ENCODE measurements at places on chromosomes 11 and 22.

- peak; percentile 42 for DNase-seq
These were observed 15.4 kb downstream of the FAM83F start for GRCh38 chr22:40009951-40010671.

GRCh38 chr11:118247041-118247440 lies 5.1 kb downstream of the MPZL3 start:
- DNase-seq: no peak

DNA sequence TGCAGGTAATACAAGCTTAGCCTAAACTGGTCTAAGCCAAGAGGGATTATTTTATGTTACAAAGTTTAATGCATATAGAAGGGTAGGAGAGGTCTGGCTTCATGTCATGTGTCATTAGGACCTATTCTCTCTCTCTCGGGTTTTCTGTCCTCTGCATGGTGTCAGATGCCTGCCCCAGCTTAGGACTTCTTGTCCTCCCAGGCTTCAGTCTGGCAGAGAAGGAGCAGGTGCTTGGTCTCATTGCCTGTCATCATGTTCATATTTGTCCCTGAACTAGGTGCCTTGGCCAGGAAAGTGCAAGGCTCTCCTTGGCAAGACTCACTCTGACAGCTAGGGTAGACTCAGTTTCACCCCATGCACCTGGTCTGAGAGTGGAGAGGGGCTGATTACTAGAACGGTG lies 126.3 kb downstream of the ADAMTS15 start:
- no peak for DNase-seq

- DNase-seq: no peak
These were observed 17.4 kb downstream of the RASD2 start for GRCh38 chr22:35558031-35558430.

DNA sequence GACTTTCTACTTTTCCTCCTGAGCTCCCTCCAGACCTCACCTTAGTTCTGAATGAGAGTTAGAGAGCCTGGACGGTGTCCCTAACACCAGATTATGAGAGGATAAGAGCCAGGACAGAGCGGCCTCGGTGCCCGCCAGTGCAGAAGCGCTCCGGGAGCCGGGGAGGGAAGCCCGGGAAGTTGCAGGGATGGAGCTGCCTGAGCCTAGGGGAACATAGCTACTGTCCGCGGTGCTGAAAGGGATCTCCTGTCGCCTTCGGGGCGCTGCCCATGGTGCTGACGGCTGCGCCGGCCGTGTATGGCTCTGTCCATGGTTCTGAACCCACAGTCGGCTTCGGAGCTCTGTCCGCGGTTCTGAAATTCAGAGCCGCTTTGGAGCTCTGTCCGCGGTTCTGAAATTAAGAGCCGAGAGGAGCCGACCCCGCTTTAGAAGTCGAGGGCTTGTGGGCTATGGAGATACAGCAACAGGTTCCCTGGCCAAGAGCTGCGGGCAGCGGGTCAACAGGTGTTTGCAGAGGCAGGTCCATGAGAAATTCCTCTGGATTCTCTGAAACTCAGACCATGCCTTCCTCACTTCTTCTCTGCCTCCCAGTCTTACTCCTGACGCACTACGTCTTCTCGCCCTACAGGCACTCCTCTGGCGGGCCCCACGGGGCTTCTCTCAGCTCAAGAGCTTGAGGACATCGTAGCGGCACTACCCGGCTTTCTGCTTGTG lies 814 bp downstream of the NPAS4 start:
- no peak for DNase-seq

GRCh38 chr11:123544631-123545375 lies 109.6 kb downstream of the SCN3B start:
- peak; percentile 73 for DNase-seq

DNA sequence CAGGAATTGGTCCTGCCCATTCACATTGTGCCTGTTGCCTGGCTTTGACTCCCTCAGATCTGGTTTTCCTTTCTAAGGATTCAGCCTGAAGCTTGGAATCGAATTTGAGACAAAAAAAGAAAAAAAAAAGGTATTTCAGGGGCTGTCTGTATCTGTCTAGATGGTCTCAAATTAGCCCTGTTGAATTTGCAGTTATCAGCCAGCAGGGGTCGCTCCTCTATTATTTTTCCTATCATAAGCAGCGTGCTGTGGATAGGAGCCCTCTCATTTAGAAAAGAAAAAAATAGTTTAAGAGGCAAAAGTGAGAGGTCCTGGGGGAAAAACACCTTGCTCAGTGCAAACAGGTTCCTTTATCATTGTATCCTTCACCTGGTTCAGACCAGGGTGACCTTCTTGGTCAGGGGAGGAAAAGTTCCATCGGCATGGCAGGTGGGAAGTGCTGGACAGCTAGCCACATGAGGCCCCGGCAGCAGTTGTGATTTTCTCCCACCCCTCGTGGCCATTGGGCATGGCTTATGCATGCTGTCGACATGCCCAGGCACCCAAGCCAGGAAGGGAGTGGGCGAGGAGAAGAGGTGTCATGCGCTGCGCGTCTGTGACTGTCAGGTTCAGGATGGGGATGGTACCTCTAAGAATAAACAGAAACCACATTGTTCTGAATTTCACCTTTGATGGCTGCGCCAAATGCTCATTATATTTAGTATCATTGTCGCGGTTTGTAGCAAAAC lies 13.1 kb downstream of the OR5AK2 start:
- DNase-seq: no peak

DNA sequence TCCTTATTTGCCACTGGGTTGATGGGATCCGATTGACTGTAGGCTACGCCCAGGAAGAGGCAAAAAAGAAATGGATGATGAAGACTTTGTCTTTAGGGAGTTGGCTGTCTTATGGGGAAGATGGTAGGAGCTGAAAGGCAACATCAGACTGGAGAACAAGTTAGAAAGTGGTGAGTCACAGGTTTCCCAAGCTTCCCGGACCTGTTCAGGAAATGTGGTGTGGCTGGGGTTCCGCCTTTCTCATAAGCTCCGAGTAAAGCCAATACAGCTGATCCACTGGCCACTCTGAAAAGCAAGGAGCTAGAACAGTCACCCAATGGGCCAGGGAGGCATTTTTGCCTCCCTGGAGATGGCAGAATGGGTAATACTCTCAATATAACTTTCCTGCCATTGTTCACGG lies 194.5 kb downstream of the SNX19 start:
- DNase-seq: no peak

DNA sequence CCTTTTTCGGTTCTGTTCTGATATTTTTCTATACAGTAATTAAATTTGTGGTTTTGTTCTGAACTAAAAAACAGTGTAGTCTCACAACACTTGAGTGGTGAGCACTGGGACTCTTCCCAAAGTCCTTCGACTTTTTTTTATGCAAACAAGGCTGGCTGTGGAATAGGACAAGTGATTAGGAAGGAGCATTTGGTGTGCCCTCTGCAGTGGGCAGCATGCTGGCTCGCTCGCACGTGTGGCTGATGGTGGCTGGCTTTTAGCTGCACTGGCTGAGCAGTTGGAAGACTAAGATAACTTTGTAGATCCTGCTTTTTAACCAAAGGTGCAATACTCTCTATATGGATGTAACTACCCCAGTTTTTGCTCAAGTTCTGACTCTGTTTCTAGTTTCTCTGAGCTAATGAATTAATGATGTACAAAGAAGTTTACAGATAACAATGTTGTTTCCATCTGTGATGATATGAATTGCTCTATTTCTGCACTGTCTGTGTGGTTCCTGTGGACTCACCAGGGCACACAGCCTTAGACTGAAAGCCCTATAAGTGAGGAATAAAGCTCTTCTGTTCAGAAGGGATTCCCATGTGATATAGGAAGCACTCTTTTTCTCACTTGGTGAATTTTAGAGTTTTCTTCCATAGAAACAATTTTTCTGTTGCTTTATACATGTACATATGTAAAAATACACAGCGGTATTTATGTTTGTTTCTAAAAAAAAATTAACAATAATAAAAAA lies 143.1 kb upstream of the RASSF10 start:
- no peak for DNase-seq

- DNase-seq: no peak
These were observed 49.2 kb upstream of the SESN3 start for GRCh38 chr11:95279921-95280868.

- DNase-seq: no peak
These were observed 839 bp downstream of the CBY1 start for GRCh38 chr22:38657045-38657909.

- no peak for DNase-seq
These were observed 62.2 kb upstream of the TENM4 start for GRCh38 chr11:79503028-79503427.

- no peak for DNase-seq
These were observed 26.6 kb upstream of the XBP1 start for GRCh38 chr22:28826921-28827320.

GRCh38 chr11:80173371-80174136 lies 732.7 kb upstream of the TENM4 start:
- no peak for DNase-seq

GRCh38 chr11:2581931-2582350 lies 117.9 kb downstream of the KCNQ1OT1 start:
- no peak for DNase-seq

DNA sequence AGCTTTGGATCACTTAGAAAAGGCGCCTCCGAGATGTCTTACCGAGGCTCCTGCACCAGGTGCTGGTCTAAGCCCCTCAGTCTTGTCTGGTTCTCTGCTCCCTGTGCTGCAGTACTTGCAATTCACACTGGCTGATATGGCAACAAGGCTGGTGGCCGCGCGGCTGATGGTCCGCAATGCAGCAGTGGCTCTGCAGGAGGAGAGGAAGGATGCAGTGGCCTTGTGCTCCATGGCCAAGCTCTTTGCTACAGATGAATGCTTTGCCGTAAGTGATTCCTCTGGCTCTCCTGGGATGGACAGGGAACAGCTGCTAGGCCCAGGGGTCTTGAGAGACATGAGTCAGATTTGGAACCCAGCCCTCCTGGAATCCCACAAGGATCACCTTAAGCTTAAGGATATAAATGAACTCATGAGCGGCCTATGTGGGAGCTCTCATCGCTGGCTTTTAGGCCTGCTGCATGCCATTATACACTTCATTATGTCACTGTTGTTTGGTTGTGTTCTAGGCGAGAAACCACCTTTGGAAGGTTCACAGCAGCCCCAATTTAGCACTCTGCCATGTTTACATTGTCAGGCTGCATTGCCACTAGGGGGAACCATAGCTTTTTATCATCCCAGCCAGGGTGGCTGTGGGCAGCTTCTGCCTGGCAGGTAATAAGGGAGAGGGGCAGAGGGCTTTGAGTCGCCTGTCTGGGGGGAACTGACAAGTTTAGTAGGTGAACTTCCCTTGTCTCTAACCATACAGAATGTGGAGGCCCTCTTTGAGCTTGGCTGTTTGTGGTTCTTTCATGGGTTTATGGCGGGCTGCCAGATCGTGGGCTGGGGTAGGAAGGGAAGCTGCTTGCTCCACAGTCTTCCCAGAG lies 8.5 kb downstream of the ACAD8 start:
- DNase-seq: peak; percentile 54

GRCh38 chr22:29393019-29393608 lies 4.7 kb upstream of the AP1B1 start:
- no peak for DNase-seq

GRCh38 chr22:17371448-17371847 lies 2.2 kb downstream of the CECR2 start:
- DNase-seq: peak; percentile 10

DNA sequence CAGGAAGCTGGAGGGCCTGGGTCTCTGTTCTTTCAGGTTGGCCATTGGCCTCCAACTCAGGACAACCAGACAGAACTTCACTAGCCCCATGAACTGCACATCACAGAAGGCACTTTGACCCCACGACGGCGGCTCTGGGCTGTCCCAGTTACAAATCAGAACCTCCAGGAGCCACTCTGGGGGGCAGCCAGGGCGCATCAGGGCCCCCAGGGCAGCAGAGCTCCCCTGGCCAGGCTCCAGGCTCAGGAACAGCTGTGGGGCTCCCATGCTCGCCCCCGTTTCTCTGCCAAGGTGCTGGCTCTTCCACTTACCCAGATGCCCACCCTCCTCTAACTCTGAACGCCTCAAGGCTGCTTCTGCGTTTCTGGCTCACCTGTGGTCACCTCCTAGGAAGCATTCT lies 25.5 kb downstream of the TOLLIP start:
- no peak for DNase-seq

DNA sequence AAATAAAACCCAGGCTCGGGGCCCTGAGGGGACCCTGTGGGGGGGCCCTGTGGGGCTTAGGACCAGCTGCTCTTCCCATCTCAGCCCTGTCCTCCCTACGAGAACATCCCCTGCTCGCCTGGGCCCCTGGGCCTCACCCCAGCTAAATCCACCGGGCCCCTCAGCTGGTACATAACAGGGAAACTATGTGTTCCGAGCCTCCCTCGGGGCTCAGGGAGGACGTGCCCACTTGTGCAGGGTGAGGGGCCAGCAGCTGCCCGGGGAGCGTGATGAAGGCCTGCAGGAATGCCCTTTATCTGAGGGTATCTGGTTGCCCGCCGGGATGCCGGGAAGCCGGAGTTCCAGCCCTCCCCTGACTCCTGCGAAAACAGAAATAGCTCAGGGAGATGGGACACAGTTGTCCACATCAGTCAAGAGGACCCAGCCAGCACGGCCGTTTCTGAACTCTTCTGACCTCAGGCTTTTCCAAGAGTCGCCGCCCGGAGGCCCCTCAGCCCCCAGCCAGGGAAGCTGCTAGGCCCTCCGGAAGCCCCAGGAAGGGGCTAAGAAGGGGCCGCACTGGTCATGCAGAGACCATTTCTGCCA lies 20.6 kb downstream of the MRPL23 start:
- DNase-seq: no peak

GRCh38 chr11:94946812-94947211 lies 26.5 kb downstream of the CWC15 start:
- no peak for DNase-seq

DNA sequence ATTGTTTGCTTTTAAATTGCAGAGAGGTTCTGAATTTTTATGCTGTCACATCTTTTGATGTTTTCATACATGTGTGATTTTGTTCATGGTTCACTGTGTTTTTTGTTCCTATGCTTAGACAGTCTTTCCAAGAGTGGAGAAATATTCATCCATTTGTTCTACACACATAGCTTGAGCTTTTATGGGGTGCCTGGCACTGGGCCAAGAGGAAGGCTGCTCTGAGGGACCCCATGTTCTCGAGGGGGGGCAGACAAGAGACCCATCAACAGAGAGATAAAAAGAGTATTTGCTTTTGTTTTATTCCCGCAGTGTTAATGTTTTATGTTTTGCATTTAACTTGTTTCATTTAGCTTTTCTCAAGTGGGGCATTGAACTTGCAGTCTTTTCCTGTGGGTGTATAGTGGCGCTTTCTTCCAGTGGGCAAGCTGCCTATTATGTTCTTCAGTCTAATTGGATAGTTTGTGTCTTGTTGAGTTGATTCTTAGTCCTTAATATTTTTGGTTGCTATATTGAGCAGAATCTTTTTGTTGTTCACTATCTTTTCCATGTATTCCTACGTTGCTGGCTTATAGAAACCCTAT lies 57.7 kb downstream of the CABIN1 start:
- DNase-seq: peak; percentile 18
